CD4-positive, alpha-beta T cell treated with Interleukin-12 subunit alpha and Interleukin-12 subunit beta, for 1 hour (primary cell): ENCODE measurements at places on chromosomes 7 and 10.
A peak's percentile ranks its signal among the peaks of the same experiment; 100 is the strongest.

DNA sequence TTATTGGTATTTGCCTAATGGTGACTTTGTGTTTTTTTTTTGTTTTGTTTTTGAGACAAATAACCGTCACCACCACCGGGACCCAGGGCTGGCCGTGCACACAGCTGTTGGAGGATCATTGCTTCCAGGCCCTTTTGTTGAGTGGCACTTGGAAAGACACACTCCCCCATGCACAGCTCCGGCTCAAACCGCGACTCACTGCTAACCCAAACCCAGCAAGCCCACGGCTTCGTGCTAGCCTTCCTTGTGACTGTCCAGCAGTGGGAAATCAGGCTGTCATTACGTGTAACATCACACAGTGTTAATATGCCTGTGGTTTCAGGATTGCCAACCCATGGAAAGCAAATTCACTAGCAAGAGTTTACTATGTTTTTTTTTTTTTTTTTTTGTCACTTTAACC lies 17.4 kb downstream of the BNIP3 start:
- DNase-seq: no peak

DNA sequence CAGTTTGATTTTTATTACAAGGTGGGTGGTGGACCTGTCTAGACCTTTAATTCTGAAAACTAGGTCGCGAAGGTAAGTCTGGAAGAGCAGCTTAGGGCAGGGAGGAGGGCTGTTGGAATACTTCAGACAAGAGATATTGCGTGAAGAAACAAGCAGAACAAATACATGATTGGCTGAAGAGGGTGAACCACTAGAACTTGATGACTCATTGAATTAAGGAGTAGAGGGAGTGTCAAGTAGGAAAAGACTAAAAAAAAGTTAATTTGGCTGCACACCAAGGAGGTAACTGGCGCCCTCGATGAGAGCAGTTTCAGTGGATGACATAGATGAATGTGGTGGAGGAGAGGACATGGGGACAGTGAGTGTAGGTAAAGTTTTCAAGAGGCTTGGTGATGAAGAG lies 41.3 kb downstream of the WNT2 start:
- DNase-seq: no peak

DNA sequence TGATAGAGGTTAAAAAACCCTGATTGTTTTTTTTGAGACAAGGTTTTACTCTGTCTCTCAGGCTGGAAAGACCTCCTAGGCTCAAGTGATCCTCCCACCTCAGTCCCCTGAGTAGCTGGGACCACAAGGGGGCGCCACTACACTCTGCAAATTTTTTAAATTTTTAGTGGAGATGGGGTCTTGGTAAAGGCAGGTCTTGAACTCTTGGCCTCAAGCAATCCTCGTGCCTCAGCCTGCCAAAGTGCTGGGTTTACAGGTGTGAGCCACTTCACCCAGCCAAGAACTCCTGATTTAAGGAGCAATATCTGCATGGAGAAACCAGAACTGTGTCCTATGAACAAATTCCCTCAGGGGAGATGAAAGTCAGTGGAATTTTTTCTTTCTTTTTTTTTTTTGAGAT lies 7.3 kb upstream of the KLHDC10 start:
- DNase-seq: peak; percentile 70

DNA sequence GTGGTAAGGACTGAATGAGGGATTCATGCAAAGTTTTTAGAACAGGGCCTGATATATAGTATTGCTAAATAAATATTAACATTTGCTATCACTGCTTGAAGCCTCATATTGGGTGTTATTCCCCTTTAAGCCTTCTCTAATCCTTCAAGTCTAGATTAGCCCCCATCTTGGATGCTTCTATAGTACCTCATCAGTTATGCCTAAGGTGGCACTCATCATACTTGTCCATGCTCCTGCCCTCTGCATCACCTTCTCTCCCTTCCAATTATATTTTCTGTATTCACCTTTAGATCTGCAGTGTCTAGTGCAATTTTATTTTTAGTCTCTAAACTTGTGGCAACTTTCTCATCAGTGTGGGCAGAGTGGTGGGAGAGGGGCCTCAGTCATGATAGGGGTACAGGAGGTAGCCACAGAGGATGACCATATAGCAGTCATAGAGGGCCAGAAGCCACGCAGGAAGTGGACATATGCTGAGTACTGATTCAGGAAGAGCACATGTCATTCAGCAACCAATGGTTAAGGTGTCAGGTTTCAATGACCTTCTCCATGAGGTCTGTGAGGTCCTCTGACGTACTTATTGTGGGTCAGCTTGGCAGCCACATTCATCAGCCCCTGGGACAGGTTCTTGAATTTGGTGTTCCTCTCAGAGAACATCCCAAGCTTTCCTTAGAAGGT lies 2.5 kb downstream of the ENTPD1 start:
- no peak for DNase-seq

GRCh38 chr7:46291601-46292150 lies 370.6 kb upstream of the IGFBP3 start:
- DNase-seq: no peak

GRCh38 chr10:1594372-1595241 lies 142.7 kb downstream of the ADARB2 start:
- DNase-seq: no peak

GRCh38 chr10:123160311-123160980 lies 6.2 kb downstream of the BUB3 start:
- peak; percentile 66 for DNase-seq

- DNase-seq: no peak
Measured at GRCh38 chr7:16984375-16984774, 102.6 kb upstream of the AGR3 start.

DNA sequence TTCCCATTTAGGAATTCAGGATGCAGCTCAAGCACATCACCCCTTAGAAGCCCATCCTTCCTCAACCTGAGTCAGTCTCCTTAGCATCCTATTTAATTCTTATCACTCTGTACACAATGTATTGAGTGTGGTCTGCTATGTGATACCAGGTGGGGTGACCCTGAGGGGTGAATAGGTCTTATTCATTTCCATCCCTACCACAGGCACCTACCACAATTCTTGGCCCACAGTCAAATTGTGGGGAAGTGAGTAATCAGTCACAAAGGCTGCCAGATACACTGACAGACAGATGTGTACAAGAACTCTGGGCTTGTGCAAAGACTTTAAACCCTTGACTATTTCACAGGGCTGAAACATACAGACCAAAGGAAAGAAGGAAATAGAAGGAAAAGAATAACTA lies 560.5 kb downstream of the PARD3 start:
- no peak for DNase-seq

GRCh38 chr7:4745971-4746919 lies 29.2 kb upstream of the AP5Z1 start:
- peak; percentile 47 for DNase-seq

GRCh38 chr10:33071857-33072256 lies 113.8 kb upstream of the ITGB1 start:
- DNase-seq: no peak

DNA sequence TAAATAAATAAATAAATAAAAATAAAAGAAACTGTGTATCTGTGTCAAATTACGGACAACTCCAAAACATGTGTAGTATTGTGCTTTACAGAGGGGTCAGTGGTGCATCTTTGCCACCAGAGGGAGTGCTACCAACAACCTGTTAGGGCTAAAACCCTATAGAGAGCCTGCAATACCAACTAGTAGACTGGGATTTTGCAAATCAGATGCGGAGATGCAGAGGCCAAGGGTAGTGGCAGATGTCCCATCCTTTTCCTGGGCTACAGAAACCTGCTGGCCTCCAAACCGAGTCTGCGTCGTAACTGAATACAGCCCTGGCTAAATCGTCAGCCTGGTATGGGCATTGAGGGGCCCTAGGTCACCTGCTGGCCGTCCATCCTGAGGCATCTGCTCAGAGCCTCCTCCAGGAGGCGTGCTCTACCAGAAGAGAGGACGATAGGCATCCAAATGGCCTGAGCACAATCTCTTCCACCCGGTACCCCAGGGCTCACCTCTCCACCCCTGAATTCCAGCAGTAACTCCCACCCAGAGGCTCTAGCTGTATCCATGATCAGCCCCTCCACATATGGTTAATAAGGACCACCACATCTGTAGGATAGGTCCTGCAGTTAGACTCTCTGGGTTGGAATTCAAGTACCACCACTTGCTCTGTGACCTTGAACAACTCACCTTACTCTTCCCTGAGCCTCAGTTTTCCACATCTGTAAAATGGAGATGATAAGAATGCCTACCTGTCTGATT lies 6.2 kb upstream of the RRP12 start:
- peak; percentile 83 for DNase-seq

DNA sequence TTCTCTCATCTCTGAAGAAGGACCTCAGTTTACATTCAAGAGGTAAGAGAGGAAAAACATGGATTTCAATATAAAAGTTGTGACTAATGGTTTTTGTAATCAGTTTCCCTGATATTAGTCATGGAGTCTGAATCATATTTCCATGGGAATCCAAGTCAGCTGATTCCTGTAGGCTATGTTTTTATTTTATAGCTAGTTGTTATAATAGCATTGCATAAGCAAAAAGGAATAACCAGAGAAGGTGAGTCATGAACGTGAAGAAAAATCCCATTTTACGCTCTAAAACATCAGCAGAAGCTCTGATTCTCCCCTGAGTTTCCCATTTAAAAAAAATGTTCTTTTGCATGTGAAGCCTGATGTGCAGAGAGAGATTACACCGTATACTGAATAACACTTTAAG lies 299.3 kb downstream of the SFMBT2 start:
- no peak for DNase-seq

GRCh38 chr10:99809931-99810615 lies 27.6 kb downstream of the ABCC2 start:
- DNase-seq: no peak

DNA sequence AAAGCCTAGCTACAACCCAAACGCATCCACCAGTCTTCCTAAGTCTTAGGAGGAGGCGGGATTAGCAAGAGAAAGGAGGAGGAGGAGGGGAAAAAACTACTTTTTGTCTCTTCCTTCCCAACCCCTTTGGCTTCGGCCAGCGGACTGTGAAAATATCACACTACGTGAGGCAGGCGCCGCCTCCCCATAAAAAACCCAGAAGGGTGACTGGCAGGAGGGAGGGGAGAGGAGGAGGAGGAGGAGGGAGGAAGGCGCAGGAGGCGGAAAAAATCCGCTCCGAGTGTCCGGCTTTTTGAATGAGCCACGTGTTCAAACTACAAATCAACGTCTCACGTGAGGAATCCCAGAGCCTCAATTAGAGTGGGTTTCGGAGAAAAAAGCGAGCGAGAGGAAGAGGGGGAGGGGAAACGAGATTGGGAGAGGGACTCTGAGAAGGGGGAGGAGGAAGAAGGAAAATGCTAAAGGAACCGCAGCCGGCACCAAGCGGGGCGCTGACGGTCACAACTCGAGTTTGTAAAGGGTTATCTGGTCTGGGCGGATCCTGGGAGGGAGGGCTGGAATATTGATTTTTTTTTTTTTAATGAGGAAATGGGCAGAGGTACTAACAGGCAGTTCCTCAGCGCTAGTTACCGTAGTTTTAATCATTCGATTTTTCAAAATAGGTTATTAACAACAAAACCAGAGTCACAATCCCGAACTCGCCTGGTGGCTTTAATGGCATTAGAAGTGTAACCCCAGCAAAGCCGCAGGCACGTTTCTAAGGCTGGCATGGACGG lies at the start of gene IGF2BP3:
Gene IGF2BP3 (minus strand): TSS at position 162 of the 776 bp plus-strand sequence. CDS start 381 bp downstream, outside the sequence.
- no peak for DNase-seq

DNA sequence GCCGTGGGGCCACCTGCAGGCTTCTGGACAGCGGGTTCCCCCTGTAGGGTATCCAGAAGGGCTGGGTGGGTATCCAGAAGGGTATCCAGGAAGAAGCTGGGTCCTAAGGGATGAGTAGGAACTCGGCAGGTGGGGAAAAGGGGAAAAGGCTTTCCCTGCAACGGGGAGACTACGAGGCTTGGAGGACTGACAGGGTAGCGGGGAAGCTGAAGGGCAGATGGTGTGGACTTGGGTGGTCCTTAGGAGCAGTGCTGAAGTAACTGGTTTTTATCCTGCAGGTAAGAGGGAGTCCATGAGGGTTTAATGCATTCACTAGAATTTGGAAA lies 525 bp downstream of the UBE2D4 start:
- no peak for DNase-seq
